ENCODE measurements at places on chromosomes 2 and 18.

- DNase-seq: no peak
These were observed 409.8 kb downstream of the PLCL1 start for GRCh38 chr2:198214114-198214596.

- no peak for DNase-seq
These were observed 101.2 kb downstream of the MCFD2 start for GRCh38 chr2:46814160-46814961.

GRCh38 chr2:211132573-211132972, 576.2 kb downstream of the CPS1 start:
- no peak for DNase-seq

DNA sequence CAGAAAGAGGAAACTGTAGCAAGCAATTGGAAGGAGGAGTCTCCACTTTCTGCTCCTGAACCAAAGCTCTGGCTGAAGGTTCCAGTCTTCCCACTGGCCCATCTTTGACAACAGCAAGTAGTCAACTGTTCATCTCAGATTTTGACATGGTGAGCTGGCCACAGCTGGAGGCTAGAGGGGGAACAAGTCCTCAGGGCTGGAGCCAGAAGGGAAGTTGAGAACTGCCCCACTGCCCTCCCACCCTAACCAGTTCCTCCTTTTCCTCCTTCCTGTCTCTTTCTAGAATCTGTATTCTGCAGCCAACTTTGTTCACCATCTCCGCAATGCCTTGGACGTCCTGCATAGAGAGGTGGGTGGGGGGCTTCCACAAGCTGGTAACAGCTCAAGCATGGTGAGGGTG, 105.8 kb downstream of the PLB1 start:
- DNase-seq: no peak

DNA sequence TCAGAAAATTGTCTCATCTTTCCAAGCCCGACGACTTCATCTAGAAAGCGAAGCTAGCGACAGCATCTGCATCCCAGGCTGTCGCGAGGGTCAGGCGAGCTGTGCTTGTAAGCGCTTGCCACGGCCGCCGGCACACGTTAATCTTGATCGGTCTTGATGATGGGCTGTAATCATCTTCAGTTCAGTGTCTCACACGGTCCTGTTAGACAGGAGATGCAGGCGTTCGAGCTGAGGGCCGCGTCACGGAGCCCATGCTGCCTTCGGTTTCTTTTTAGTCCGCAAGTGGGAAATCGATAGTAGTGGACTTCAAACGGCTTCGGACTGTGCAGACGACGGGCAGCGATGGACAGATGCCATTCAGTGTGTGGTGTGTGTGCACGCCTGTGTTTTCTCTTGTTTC, 43.6 kb downstream of the ADI1 start:
- no peak for DNase-seq

DNA sequence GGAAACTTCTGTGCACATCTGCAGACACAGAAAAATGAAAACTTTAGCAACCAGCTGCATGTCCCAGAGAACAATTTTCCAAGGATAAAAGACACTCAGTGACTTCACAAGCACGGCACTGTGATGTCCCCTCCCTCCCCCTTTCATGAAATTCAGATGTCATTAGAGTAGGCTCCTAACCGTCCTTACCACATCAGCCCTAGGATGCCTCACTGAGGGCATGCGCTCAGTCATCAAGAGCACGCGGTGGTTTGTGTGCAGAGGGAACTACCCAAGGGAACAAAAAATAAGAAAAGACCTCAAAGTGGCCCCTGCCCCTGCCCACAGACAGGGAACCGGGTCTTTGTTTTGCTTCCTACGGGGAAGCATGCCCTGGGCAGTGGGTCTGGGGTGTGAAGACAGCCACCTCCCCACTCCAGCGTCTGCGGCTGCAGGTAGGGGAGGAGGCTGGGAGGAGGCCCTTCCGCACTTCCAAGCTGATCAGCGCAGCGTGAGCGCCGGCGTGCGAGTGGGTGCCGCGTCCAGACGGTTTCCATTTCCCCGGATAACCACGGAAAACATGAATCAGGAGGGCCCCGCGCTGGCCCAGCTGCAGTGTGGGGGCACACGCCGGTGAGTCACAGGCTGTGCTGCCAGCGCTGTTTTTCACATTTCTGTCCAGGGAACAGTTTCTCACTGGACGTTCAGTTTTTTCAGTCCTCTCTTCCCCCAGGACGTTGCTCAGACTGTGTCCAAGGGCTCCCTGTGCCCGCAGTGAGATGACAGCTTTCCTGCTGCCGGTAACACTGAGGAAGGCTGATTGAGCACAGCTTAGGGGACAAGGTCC, 70.6 kb downstream of the COPS8 start:
- no peak for DNase-seq

DNA sequence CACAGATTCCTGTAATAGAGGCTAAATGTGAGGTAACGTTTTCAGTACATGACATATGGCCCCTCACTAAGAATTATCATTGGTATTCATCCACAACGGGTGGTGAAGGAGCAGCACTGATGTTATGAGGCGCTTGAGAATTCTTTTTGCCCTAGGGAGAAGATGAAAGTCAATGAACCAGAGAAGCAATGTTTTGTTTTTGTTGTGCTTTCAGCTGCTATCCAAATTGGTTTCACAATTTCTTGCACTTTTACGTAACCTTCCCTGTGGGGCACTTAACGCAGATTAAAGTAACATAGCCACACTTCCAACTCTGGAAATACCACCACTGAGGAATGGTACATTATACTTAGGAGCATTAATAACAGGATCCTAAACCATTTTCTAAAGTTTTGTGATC, 13.3 kb upstream of the CCDC85A start:
- no peak for DNase-seq

- no peak for DNase-seq
These were observed 1092.5 kb downstream of the LRP1B start for GRCh38 chr2:141038341-141038740.

- no peak for DNase-seq
These were observed 64.1 kb downstream of the EMILIN2 start for GRCh38 chr18:2910751-2911425.

DNA sequence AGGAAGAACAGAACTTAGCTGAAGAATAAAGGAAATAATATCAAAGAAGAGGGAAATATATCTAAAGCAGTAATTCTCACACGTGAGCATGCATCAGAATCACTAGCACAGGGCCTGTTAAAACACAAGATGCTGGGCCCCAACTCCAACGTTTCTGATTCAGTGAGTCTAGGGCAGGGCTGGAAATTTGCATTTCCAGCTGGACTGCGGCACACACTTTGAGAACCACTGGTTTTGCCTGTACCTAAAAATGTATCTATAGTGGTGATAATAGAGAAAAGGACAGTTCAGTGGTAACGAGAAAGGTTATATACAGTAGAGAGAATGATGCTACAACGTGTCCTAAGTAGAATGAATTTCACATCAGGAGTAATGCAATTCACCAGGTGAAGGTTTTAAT, 11.2 kb downstream of the REV1 start:
- no peak for DNase-seq

GRCh38 chr2:172640389-172640788, 84.5 kb downstream of the PDK1 start:
- no peak for DNase-seq

- no peak for DNase-seq
These were observed 1.4 kb downstream of the CLUL1 start for GRCh38 chr18:598124-598589.

DNA sequence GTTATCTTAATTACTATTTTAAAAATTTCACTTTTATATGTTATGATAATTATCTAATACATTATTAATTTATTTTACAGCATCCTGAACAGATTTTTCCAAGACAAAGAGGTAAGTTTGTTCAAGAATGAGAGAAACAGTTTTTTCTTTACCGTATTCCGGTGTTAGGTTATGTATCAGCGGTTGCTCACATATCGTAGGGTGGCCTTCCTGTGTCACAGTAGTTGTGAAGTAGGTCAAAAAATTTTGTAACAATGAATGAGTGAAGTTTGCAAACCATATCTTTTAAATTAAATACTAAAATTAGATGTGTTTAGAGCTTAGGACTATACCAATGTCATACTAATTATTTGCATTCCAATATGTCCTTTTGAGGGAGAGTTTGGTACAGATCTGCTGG, 33.5 kb downstream of the MRPS9 start:
- DNase-seq: no peak

- DNase-seq: no peak
These were observed 27.5 kb upstream of the ALPP start for GRCh38 chr2:232350804-232351685.

DNA sequence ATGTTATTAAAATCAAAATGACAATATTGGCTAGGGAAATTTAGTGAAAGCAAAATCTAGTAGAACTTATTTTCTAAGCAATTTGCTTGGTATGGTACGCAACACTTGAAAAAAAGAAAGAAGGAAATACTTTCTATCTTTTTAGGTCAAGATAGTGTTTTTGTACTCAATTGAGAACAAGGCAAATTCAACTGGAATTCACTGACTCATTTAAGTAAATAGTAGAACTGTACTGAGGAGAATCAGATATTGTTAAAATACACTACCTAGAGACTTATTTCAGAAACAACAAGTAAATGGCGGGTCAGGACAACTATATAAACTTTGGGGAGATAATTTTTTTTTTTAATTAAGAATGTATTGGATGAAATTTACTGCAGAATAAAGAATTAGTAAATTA, 18.9 kb downstream of the ZRANB3 start:
- DNase-seq: no peak

DNA sequence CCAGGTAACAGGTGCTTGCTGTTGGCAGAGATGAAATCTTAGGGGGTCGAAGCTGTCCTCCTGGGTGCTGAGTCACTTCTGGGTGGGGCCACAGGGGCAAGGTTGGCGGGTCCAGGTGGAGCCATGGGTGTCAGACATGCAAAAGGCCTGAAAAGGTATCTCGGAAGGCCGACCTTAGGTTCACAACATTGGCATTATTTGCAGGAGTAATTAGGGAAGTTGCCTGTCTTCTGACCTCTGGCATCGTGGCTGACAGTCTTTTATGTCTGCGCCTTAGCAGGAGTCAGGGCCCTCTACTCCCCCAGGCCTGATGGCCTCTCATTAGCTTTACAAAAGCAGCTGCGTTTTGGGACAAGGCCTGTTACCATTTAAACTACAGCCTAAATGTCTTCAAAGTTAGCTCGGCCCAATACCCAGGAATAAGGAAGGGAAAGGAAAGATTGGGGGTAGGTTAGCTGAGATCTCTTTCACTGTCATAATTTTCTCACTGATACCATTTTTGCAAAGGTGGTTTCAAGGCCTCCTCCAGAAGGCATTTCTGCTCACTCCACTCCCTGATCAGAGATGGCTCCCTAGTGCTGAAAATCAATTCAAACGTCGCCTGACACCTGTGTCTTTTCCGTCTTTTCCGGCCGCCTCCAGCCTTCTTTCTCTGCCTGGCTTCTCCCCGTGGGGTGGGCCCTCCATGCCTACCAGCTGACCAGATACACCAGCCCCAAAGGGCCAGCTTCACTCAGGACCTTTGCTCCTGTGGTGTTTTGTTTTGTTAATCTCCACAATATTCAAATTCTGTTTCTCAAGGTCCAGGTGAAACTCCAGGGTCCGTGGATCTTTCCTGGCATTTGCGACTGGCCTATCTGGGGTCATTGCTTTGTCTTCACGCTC, 90.8 kb downstream of the RHOB start:
- DNase-seq: no peak

GRCh38 chr2:225120186-225120585, 77.9 kb upstream of the DOCK10 start:
- no peak for DNase-seq

- DNase-seq: no peak
These were observed 100.0 kb upstream of the PID1 start for GRCh38 chr2:229371086-229371485.

GRCh38 chr2:227921648-227922047, 50.2 kb downstream of the DAW1 start:
- DNase-seq: no peak

GRCh38 chr2:37713258-37713700, 41.8 kb upstream of the CDC42EP3 start:
- DNase-seq: no peak

DNA sequence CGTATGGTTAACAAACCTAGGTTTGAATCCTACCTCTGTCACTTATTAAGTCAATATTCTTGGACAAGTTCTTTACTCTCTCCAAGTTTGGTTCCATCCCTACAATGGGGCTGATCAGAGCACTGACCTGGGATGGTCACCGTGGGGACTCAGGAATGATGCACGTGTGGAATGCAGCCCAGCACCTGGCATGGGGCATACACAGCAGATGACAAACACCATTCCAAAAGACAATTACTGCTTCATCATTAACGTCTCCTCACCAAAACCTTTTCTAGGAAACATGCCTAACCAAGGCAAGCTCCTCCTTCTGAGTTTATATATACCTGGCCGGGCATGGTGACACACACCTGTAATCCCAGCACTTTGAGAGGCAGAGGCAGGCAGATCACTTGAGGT, 532.9 kb upstream of the ID2 start:
- no peak for DNase-seq

DNA sequence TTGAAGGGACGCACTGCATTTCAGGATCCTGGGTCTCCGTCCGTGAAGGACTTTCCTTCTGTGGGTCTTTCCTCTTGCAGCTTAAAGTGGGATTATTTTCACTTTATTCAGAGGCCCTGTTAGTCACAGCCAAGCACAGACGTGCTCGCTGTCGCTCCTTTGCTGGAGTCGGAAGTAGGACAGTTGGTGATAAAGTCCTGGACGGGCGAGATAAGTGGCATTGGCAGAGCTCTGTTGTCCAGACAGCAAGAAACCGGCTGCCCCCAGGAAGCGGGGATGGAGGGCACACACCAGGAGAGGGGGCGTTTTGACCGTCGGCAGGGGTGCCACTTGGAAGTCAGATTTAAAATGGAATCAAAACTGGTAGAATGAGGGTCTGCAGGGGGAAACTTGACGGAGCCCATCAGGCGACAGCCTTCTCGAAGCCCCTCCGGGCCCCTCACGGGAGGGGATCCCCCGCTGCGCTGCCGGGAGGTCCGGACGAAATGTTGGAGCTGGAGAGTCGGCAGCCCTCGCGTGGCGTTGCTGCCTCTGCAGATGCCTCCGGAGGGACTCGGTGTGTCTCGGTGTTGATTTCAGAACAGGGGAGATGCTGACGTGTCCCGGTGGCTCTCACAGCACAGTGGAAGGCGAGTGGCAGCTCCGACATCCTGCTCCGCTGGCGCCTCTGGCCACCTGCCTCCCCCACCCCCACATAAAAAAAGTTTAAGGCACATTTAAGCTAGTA, 124.2 kb downstream of the NFATC1 start:
- DNase-seq: no peak

DNA sequence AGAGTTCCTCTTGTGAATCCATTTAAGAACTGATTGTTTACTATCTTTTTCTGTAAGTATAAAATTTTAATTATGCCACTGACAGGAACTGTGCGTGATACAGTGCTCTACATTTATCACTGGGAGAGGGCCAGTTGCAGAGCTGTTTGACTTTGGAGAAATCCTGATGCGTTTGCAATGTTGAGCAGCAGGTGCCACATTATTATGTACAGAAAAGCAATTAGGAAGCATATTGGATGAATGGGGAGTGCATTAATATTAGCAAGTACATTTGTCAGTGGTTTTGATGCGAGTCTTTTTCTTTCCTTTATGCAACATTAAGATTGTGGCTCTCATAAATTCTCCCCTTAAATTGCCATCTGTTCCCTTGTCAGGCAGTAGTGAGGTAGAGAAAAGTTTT, 302.3 kb upstream of the FANCL start:
- DNase-seq: no peak

- no peak for DNase-seq
These were observed 114.6 kb downstream of the ACVR1 start for GRCh38 chr2:157761520-157761919.
